ENCODE measurements at places on chromosomes 2 and 18.
A peak's percentile ranks its signal among the peaks of the same experiment; 100 is the strongest.

DNA sequence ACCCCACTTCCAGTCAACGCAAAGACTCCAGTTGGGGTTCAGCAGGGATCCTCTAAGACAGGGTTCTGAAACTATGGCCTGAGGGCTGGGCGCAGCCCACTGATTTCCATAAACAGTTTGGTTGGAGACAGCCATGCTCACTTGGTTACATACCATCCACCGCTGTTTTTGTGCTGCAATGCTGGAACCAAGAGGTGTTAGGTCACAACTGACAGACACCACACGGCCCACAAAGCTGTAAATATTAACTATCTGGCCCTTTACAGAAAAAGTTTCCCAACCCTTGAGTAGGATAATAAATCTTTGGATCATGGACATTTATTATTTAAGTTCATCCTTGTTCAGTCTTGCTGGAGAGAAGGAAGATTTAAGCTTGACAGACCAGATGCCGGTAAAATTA lies 8.4 kb upstream of the CD226 start:
- no peak for DNase-seq

- DNase-seq: no peak
These were observed 104.7 kb upstream of the UBXN4 start for GRCh38 chr2:135636982-135637381.

DNA sequence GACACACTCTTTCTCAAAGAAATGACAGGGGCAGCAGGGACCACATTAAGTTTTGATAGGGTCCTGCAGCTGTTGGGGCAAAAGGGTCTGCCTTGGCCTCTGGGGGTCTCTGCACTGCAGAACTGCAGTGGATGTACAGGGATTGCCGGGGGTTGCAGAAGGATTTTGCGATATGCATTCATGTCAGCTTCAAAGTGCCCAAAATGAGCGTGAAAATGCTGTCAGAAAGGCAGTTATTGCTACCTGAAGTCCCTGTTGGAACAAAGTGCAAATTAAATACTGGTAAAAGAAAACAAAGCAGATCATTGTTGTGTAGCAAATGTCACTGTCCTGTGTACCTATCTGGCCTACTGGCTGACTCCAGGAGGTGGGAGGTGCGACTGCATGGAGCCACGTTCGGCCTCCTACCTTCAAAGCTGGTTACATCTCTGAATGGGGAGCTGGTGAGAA lies 78.8 kb upstream of the MAP4K3 start:
- no peak for DNase-seq

DNA sequence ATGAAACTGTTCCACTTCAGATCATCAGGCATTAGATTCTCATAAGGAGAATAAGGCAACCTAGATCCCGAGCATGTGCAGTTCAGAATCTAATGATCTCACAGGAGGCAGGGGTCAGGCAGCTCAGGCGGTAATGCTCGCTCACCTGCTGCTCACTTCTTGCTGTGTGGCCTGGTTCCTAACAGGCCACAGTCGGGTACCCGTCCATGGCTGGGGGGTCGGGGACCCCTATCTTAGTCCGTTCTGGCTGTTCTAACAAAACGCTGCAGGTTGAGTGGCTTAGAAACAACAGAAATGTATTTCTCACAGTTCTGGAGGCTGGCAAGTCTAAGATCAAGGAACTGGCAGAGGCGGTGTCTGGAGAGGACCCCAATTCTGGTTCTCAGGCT lies 79.2 kb downstream of the ASB1 start:
- no peak for DNase-seq

DNA sequence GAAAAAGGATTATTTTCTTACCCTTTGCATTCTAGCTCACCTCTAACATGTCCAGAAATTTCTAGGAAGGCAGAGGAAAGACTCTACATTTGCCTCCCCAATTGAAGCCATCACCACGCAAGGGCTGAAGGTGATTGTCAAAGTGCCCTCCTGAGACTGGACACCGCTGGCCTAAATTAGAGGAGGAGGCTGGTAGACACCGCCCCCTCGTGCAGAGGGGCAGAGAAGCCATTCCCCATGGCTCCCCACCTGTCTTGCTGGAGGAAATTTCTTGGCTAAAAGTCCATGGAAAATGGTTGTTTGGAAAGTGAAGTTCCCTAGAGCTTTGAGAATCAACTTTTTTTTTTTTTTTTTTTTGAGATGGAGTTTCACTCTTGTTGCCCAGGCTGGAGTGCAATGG lies 31.3 kb upstream of the CREB1 start:
- DNase-seq: no peak

DNA sequence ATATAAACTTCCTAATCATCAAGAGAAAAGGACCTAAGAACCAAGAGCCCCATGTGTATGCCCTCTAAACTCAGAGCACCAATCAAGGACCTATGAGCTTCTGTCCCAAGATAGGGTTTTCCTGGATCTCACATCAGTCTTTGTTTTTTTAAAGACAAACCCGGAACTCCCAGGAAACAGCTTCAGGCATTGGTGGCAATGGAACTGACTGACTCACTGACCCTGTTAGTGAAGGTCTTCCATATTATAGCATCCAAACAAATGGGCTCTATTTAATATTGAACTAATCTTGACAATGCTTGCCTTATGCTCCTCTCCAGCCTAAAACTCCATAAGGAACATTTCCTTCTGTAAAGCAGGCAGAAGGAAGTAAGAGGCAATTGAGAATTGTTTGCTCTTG lies 63.5 kb upstream of the RPE start:
- no peak for DNase-seq

- DNase-seq: no peak
These were observed 43.4 kb downstream of the MYL12B start for GRCh38 chr18:3305354-3305762.

DNA sequence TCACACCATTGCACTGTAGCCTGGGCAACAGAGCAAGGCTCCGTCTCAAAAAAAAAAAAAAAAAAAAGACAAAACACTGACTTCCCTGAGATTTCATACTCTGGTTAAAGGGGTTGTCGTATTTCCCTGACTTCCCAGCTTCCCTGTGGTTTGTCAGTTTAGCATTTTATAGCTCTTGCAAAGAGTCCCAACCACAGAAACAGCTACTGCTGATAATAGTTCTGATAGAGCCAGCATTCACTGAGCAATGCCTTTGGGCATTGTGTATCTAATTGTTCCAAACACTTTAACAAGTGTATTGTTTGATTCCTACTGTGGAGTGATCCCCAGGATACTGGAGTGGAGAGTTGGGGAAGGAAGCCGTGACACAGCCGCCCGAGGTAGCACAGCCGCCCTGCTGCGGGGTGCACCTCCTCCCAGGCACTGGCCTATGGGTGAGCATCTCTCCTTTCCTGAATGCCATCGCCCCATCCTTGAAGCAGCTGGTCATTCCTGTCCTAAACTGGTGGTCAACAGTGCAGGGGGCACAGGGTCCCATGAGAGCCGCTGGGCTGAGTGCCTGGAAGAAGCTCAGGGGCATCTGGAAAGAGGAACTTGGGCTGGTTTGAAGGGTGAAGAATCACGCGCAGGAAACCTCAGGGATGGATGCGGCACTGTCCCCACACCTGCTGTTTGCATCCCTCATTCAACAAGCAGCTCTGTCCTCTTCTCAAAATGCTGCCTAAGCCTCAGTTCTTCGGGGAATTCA lies 81.0 kb upstream of the TMEM18 start:
- no peak for DNase-seq

GRCh38 chr2:224449212-224450147 lies 47.6 kb upstream of the FAM124B start:
- no peak for DNase-seq

- DNase-seq: peak; percentile 21
These were observed 137.5 kb downstream of the TPO start for GRCh38 chr2:1550658-1551316.

DNA sequence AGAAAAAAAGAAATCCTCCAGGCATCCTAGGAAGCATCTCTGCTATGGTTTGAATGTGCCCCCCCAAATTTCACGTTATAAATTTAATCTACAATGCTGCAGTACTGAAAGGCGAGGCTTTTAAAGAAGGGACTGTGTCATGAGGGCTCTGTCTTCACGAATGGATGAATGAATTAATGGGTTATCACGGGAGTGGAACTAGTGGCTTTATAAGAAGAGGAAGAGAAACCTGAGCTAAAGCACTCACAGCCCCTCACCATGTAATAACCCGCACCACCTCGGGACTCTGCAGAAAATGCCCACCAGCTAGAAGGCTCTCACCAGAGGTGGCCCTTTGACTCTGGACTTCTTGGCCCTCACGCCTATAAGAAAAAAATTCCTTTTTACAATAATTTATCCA lies 27.6 kb downstream of the RNU4ATAC start:
- no peak for DNase-seq

- no peak for DNase-seq
These were observed 41.3 kb downstream of the VPS54 start for GRCh38 chr2:63977904-63978303.

DNA sequence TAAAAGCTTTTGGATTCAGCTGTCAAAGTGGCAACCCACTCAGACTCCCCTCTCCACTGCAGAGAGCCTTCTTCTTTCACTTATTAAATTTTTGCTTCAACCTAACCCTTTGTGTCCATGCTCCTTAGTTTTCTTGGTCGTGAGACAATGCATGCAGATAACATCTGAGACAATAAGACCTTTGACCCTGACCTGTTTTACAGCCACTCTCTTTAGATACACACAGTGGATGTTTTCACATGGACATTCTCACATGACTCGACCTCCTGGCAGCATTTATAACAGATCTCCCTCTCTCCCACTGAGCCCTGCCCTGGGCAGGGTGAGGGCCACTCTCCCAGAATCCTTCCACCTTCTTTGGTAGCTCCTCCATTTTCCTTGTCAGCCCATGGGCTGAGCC lies 30.4 kb upstream of the IL36G start:
- DNase-seq: no peak

DNA sequence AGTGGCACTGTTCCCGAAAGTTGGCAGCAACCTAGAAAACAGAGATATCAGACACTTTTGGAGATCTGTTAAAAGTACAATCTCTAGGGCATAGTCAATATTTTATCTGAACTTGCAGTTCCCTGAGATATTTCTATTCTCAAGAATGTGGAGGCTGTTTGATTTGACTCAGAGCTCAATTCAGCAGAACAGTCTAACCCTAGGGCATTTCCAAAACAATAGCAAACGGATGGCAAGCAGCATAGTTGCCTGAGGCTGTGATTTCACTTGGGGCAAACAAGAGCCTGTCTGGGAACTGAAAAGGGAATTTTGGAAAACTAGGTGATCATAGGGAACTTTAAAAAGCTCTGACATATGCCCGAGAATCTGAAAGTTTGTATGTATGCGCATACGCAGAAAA lies 772.8 kb upstream of the LRRTM1 start:
- no peak for DNase-seq

GRCh38 chr2:99636144-99637034 lies 146.6 kb upstream of the REV1 start:
- no peak for DNase-seq

DNA sequence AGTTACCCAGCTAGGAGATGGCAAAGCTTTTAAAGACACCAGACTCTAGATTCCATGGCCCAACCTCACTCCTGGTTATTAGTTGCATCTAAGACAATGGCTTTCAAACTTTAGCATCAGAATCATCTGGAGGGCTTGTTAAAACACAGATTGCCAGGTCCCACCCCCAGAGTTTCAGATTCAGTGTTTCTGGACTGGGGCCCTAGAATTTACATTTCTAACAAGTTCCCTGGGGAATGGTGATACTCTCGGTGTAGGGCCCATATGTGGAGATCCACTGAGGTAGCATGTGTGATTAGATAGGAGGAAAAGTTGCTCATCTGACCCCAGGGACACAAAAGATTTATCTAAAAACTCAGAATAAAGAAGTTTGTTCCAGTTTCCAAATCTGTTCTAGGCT lies 14.5 kb upstream of the TTR start:
- no peak for DNase-seq

DNA sequence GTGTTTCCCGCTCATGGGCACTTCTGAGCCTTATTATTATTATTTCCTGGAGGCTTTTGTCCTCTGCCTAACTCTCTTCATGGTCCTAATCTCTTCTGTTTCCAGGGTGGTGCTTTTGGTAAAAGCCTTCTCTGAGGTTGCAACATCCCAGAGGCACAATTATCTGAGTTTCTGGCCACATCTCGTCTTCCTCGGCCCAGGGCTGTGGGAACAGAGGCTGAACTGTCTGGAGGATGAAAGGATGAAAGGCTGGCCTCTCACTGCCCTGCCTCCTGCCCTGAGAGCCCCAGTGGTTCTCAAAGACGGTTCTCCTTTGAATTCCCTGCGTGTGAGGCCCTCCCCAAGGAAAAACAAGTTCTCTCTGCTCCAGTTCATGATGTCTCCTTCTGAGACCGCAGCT lies 13.8 kb downstream of the GYPC start:
- no peak for DNase-seq

DNA sequence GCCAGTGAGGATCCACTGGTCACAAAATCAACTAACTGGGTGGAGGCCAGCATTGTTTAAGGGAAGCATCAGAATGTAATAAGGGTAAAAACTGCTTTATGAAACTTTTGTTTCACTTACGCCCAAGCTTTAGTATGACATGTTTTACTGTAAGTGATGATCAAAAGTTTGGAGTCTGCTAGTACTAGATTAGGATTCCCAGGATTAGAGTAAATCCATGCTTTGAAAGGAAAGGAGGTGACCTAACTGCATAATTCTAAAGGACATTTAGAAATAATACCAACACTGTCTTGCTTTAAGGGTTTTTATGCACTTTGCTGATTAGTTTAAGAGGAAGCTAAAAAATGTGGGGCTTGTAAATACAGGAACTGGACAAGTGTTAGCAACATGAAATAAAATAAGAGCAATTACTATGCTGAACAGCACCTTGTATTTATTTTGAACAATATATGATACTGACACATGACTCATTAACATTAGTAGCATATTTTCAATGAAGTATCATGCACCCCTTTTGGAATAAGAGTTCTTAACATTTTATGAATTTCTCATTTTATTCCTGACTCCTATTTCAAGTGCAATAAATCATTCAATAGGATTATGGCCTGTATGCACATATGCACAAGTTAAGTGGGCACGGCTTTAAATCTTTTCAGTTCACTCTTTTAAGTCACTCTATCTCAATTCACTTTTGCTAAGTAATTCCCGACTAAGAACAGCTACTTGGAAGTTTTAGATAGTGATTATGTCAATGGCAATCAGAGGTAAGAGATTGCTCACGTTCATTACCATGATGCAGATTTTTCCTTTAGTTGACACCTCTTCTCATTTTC lies 62.5 kb downstream of the STK39 start:
- DNase-seq: no peak

GRCh38 chr2:168178520-168179324 lies 68.7 kb downstream of the STK39 start:
- peak; percentile 16 for DNase-seq

DNA sequence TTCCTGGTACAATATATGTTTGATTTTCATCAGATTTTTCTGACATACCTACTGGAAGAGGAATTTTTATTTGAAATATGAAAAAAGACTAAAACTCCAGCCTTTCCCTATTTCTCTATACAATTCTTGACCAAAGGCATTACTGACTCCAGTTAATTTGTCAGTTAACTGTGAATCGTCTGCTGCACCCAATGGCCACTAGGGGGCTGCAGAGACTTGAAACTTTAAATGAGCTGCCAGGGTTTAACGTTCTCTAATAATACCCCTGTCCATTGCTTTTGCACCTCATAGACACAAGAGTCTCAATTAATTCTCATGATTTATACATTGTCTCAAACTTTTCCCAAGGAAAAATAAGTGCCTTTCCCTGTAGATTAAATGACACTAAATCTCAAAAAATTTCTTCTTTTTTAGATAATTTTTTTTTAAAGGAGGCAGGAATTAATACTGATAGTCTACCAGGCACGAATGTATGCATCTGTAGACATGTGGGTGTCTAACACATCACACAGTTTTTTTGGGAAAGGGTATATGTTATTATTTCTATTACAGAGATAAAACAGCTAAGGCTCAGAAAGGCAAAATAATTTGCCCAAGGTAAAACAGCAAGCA lies 1.8 kb upstream of the ALK start:
- peak; percentile 63 for DNase-seq

- DNase-seq: no peak
These were observed 656.0 kb upstream of the SALL3 start for GRCh38 chr18:78323453-78324197.

GRCh38 chr2:54107455-54107764 lies 8.0 kb upstream of the ACYP2 start:
- DNase-seq: no peak
